ENCODE measurements at places on chromosomes 6 and 20.

GRCh38 chr6:168138436-168138835 is 59.4 kb upstream of the FRMD1 start:
- no peak for DNase-seq

GRCh38 chr20:51312480-51312783 is 230.1 kb downstream of the NFATC2 start:
- no peak for DNase-seq

DNA sequence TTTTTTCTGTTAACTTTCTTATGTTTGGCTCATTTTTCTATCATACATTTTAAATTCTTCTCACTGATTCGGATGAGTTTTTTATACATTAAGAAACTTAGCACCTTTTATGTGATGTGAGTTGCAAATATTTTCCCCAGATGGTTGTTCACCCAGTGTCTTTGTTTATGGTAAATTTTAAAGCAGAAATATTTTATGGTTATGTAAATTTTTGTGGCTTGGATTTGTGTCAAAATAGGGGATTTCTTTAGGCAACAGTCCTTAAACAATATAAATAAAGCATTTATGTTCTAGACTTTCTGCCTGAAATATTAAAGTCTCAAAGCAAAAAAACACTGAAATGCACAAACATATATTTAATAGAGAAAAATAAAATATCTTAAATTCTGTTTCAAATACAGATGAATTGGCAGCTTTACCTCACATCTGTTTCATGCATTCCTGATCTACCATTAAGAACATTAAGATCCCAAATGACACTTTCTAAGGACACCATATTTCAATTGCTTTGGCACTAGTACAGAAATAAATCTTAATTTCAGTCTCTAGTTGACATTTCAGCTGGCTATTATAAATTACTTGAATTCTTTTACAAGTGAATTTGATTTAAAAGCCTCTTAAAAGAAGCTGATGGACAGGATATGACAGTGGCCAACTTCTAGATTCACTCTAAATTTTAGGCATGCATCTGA is 646.6 kb downstream of the HACE1 start:
- DNase-seq, result peak; percentile 15

- peak; percentile 51 for DNase-seq
These were observed 151.6 kb upstream of the GMDS start for GRCh38 chr6:2396846-2397630.

- peak; percentile 45 for DNase-seq
These were observed 10.9 kb downstream of the ABT1 start for GRCh38 chr6:26607434-26608230.

GRCh38 chr20:20832715-20833114 is 120.3 kb upstream of the RALGAPA2 start:
- DNase-seq, result no peak

GRCh38 chr6:4402477-4402976 is 267.2 kb upstream of the ECI2 start:
- DNase-seq, result peak; percentile 67

DNA sequence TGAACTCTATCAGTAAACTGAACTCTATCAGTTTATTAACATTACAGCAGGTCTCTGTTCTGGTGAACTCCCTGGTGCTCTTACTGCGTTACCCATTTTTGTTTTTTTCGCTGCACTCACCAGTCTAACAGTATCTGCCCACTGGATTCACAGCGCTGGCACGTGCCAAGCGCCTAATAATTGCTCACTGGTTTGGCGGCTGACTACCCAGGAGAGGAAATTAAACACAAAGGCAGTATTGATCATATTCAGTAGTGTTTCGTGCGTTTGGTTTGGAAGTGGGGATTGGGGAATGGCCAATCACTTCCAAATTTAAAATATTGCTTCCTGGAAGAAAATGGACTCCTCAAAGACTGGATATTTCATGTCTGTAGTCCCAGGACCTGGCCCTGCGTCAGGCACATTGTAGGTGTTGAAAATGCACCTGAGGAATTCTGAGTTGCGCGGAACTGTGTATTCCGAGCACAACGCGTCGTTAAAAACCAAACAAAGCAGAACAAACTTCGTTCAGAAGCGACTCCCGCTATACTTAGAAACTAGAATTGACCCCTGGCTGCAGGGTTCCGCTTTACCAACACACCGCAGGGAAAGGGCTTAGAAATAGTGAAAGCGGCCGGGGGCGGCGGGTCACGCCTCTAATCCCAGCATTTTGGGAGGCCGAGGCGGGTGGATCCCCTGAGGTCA is 1.1 kb upstream of the RPS12 start:
- peak; percentile 72 for DNase-seq

- no peak for DNase-seq
These were observed 138.8 kb downstream of the KHDRBS2 start for GRCh38 chr6:62146954-62147853.

GRCh38 chr6:109082188-109082577 is 12.5 kb downstream of the SESN1 start:
- DNase-seq, result no peak

DNA sequence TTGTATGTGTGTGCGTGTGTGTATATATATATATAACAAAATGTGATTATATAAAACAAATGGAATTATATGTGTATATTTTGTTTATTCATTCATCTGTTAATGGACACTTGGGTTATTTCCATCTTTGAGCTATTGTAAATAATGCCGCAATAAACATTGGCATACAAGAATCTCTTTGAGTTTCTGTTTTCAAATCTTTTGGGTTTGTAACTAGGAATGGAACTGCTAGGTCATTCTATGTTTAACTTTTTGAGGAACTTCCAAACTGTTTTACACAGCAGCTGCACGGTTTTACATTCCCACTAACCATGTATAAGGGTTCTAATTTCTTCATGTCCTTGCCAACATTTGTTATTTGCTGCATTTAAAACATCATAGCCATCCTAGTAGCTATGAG is 39.9 kb upstream of the TGM2 start:
- no peak for DNase-seq

DNA sequence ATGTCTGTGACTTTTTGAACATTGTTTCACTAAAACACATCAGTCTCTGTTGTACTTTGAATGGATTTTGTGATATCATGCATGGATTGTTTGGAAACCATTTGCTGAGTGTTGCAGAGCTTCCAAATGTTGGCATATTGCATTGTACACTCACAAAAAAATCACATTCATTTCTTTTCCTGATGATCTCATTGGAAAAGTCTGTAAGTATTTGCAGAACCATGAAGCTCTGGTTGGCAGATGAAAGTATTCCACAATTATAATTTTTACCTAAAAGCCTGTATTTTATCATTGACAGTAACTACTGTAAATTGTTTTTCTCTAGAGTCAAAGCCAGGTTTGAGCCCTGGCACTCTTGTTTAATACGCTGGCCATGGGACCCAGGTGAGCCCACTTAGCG is 42.1 kb downstream of the VAPB start:
- no peak for DNase-seq

DNA sequence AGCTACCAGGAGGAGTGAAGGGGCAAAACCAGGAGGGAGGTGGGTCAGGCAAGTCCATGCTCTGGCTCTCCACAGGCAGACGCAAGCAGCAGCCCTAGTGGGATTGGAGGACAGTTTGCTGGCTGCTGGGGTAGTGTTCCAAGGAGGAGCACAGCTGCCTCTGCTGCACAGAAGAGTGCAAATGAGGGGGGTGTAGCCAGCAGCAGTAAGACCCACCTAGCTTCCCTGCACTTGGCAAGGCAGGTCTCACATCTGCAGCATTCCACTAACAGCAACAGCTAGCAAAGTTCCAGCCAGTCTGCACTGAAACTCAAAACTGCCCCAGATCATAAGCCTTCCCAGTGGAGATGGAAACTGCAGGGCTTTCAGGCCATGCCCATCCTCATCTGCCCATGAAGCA is 405.0 kb downstream of the UTRN start:
- DNase-seq, result peak; percentile 59

GRCh38 chr6:129637340-129638054 is 72.5 kb downstream of the ARHGAP18 start:
- DNase-seq, result no peak

- DNase-seq, result no peak
These were observed 124.2 kb upstream of the PTPN1 start for GRCh38 chr20:50385733-50386640.

DNA sequence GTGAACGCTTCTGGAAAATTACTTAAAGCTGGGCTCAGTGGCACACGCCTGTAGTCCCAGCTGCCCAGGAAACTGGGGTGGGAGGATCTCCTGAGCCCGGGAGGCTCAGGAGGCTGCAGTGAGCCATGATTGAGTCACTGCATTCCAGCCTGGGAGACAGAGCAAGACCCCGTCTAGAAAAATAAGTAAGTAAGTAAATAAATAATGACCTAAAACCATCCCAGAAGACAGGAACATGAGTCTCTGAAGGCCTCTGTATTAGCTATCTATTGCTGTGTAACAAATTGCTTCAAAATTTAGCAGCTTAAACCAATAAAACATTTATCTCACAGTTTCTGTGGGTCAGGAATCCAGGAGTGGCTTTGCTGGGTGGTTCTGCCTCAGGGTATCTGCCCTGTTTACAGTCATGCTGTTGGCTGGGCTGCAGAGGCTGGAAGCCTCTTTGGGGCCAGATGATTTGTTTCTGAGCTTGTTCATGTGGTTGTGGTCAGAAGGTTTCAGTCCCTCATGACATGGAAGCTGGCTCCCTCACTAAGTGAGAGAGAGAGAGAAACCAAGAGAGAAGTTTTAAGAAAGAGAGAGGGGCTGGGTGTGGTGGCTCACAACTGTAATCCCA is 48.4 kb upstream of the NCOA3 start:
- DNase-seq, result no peak

- DNase-seq, result no peak
These were observed 32.3 kb downstream of the ELOVL2 start for GRCh38 chr6:11011787-11012234.

- no peak for DNase-seq
These were observed at the start of gene TREM2 for GRCh38 chr6:41162687-41163418. TREM2 (minus strand) TSS chr6:41163116; CDS start chr6:41163082, 34 bp downstream.

- DNase-seq, result no peak
These were observed 203.2 kb downstream of the ISM1 start for GRCh38 chr20:13424174-13424833.
